ENCODE measurements at places on chromosomes 16 and 17. TPM values are rescaled to one million over a fixed set of nuclear protein-coding genes. Genes with fewer than 3 reads are reported as not detected.

GRCh38 chr17:82871056-82871775 lies 31.4 kb upstream of the ZNF750 start:
- no peaks in the 10 kb centered on the region for H3K36me3 ChIP-seq
- DNase-seq = no peak
- no peaks in the 10 kb centered on the region for H3K4me1 ChIP-seq

- H3K36me3 ChIP-seq = no peaks in the 10 kb centered on the region
- H3K4me3 ChIP-seq = no peak overlapping the region
- no peaks in the 10 kb centered on the region for H3K27me3 ChIP-seq
- H3K4me1 ChIP-seq = peaks cover 3% of the 10 kb centered on the region
Observed at GRCh38 chr17:55323518-55324295, 58.9 kb downstream of the HLF start.

- no peaks in the 10 kb centered on the region for H3K36me3 ChIP-seq
- no peak overlapping the region for H3K4me3 ChIP-seq
- H3K27ac ChIP-seq = no peak overlapping the region
- no peak for DNase-seq
Observed at GRCh38 chr17:73936908-73937627, 266.4 kb upstream of the RPL38 start.

The CSH1 gene
- total RNA-seq = not detected

The TEX14 gene
- not detected for total RNA-seq
